ENCODE measurements at places on chromosomes 7 and 10.

DNA sequence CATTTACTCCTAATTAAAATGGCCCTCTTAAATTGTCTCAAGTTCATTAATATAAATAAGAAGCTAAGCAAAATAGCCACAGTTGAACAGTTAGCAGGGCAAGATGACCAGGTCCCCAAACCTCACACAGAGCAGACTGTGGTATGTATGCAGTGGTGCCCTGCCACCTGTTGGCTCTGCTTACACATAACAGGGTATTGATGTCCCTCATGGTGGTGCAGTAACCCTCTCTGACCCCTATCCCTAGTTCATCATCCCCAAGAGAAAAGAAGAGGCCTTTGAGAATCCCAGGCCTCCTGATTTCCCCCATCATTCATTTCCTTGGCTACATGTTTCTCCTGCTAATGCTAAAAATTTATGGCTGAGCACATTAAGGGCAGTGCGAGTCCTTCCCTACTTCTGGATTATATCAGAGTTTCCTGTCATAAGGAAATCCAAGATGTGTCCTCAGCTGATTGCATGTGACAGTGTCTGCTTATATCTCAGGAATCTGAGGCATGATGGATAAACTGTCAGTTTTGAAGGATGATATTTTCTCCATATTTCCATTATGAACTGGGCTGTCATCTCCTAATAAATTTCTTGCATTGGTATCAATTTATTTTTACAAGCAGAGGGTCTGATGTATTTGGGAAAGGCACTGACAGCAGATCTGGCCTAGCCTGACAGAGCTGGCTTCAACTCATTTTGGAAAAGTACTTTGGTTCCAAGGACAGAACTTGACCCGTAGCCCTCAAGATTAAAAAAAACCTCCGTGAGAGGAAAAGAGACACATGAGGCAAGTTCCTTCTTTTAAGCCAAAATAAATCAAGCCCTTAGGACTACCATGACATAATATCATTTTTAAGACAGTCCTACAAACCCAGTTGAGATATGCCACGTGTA, 880.6 kb downstream of the LRMDA start:
- no peak for DNase-seq

- no peak for DNase-seq
These were observed 130.1 kb downstream of the RGS10 start for GRCh38 chr10:119412244-119413092.

GRCh38 chr10:112250555-112250954, 32.6 kb upstream of the TECTB start:
- no peak for DNase-seq

- peak; percentile 52 for DNase-seq
These were observed 24.7 kb downstream of the AOC1 start for GRCh38 chr7:150876817-150877526.

DNA sequence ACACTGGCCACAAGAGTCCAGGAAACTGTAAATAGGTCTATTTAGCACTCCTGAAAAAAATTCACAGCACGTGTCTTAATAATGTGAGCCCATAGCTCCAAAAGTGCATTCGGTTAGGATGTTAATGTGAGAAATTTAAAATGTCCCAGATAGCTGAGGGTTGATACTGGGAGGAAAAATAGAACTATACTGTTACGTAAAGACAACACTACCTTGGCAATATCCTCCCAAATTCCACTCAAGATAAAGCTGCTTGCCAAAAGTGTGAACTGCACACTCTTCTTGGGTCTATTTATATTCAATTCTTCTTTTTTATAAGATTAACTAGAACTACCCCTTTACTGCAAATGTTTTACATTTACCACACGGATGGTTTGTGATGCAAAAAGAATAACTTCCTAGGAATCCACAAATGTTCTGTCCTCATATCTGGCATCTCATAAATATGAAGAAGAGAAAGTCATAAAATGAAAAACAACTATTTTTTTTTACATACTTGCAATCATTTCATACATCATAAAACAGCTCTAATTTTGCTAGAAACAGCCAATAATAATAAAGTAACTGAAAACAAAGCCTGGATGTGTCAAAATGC, 10.4 kb downstream of the RAB11FIP2 start:
- DNase-seq = no peak

DNA sequence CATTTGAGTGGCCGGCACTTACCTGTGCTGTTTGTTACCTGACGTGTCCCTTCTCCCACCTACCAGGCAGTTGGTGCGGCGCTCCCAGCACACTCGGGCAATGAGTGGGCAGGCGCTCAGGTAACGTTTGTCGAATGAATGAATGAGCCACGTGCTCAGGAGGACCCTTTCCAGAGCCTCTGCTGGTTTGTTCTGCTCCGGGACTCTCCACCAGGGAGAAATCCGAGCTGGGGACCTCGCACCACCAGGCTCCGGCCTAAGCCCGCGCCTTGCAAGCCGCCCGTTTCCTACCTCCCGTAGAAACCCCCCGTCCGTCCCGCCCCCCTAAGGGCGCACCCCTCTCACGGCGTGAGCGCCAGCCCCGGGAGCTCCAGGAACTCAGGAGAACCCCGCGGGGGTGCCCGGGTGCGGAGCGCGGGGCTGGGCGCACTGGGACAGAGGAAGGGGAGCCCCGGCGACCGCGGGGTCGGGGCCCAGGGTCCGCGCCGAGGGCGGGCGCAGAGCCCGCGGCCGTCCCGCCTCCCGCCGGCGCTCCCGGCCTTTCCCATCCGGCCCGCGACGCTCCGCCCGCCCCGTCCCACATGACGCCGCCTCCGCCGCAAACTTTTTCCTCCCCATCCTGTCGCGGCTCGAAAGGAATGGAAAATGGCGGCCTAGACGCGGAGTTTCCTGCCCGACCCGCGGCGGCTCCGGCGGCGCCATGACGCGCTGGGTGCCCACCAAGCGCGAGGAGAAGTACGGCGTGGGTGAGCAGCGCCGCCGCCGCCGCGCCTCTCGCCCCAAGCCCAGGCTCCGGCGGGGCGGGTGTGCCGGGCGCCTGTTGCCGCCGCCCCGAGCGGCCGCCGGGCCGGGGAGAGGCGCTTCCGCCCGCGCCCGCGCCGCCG, at the start of gene DOCK1:
DOCK1 (plus strand) TSS at position 611 of the 884 bp plus-strand sequence; CDS start at position 701, 90 bp downstream.
- no peak for DNase-seq

GRCh38 chr7:102317231-102318059, 30.8 kb downstream of the SH2B2 start:
- no peak for DNase-seq

DNA sequence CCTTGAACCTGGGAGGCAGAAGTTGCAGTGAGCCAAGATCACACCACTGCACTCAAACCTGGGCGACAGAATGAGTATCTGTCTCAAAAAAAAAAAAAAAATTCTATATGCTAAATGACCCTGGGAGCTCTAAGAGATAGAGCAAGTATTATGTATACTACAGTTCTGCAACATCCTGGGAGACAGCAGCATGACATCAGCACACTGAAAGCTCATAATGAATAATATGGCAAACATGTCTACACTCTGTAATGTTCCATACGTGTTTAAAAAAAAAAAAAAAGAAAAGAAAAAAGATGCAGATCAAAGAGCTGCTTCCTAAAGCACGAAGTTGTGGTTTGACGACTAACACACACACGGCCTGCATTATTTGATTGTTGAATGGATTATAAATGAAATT, 72.5 kb downstream of the CUL2 start:
- no peak for DNase-seq

GRCh38 chr10:44017483-44018145, 367.3 kb downstream of the CXCL12 start:
- DNase-seq = no peak

GRCh38 chr10:119353421-119353820, 146.1 kb downstream of the GRK5 start:
- no peak for DNase-seq

- DNase-seq = no peak
These were observed 1.3 kb downstream of the ADAM22 start for GRCh38 chr7:87935384-87935706.

Data from CD4-positive, alpha-beta T cell treated with Interleukin-4 for 1 hour (primary cell).